ENCODE measurements at places on chromosomes 4 and X.

GRCh38 chr4:183399126-183399522 is 45.3 kb upstream of the CDKN2AIP start:
- no peak for DNase-seq

- no peak for DNase-seq
Observed at GRCh38 chrX:72308209-72308565, 2.5 kb upstream of the CITED1 start.

GRCh38 chr4:143381189-143382118 is 44.8 kb downstream of the GAB1 start:
- no peak for DNase-seq

DNA sequence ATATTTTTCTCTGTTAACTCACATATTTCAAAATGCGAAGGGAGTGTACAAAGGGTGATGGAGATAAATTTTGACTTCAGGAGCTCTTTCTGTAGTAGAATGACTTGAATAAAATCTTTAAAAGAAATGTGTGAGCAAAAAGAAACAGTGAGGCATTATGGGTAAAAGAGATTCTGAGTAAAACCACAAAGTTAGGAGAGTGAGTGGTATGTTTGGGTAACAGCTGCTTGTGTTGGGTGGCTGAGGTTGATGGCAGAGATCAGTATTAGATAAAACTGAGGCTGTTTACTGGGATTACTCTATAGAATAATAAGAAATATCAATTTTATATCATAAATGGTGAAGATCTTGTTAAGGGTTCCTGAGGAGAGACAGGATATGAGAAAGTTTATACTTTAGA is 434.2 kb upstream of the AMOT start:
- DNase-seq, result no peak

DNA sequence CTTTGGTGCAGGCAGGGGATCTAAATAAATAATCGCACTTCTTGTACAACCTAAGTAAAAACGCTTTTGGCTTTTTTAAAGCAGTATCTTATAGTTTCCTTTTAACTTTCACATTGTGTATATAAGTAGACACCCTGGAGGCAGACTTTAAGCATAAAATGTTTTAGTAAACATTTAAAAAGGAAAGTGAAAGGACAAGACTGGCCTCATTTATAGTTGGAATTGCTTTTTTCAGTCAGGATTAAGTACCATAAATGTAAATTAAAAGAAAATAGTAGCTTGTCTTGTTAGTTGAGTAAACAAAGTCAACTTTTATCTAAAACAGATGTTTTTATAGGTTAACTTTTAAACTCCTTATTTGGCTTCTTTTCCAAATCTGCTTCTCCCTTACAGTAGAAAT is 39.7 kb downstream of the PTPN13 start:
- no peak for DNase-seq

DNA sequence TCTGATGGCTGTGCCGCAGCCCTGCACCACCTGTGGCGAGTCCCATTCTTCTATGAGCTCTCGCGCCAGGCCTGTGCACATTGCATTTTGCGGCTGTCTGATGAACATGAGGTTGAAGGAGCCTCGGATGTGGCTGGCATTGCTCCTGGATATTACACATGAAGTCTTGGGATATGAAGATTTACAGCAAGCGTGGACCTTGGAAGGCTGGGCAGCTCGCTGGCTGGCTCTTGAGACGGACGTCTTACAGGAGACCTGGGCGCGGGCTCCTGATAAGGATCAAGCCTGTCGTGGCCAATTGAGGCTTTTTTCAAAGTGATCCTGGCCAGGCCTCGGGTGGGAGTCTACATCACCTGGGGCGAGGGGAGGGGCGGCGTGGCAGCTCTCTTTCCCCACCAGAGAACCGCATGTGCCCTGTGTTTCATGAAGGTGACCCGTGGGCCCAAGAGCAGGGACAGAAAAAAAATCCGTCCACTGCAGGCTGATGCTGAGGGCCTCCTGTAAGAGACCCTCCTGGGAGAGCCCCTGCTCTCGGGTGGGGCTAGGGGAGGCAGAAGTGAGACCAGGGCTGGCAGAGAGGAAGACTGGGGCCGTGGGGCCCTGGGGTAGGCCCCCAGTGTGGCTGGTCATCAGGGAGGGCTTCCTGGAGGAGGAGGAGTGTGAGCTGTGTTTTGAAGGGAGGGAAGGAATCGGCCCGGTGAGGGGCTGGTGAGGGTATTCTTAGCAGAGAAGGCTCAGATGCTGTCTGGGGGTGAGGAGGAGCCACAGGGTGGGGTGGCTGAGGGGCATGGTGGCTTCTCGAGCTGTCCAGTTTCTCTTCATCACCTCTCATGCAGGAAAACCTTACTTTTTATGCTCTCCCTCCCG is 23.6 kb downstream of the CPZ start:
- no peak for DNase-seq

- peak; percentile 69 for DNase-seq
Observed at GRCh38 chr4:169640261-169640870, 20.0 kb downstream of the CLCN3 start.

- peak; percentile 51 for DNase-seq
Observed at GRCh38 chr4:41160012-41160789, 54.1 kb downstream of the APBB2 start.

- DNase-seq, result no peak
Observed at GRCh38 chrX:153773218-153773611, 7.6 kb upstream of the SRPK3 start.

DNA sequence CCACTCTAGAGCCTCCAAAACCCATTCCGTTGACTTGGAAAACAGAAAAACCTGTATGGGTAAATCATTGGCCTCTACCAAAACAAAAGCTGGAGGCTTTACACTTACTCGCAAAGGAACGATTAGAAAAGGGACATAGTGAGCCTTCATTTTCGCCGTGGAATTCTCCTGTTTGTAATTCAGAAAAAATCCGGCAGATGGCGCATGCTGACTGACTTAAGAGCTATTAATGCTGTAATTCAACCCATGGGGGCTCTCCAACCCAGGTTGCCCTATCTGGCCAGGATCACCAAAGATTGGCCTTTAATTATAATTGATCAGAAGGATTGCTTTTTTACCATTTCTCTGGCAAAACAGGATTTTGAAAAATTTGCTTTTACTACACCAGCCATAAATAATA is 60.8 kb downstream of the ZNF732 start:
- no peak for DNase-seq

DNA sequence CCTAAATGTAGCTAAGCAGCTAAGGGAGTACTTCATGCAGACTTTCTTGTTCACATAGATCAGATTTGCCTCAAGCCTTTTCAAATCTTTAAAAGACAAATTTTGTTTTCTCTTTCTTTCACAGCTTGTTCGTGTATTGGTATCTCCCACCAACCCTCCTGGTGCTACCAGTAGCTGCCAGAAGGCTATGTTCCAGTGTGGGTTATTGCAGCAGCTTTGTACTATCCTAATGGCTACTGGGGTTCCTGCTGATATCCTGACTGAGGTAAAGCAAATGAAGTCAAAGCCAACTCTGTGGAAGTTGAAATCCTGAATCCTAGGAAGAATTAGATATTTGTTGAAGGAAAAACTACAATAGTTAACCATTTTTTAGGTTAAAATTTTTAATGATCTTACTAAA is 62.6 kb downstream of the USO1 start:
- DNase-seq, result no peak

DNA sequence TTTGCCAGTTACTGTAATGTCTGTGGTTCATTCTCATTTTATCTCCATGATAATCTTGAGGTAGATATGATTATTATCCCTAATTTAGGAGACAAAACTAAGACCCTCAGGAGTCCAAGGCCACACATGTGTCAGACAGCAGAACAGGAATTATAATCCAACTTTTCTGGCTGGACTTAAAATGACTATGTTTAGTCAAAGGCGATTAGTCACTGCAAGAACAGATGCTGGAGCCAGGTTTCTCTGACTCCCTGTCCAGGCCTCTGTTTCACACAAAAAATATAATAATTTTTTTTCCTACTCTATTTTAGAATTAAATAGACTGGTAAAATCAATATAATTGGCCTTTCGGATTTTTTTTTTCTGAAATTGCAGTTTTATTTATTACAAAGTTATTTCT is 56.7 kb upstream of the TMEM131L start:
- peak; percentile 34 for DNase-seq

DNA sequence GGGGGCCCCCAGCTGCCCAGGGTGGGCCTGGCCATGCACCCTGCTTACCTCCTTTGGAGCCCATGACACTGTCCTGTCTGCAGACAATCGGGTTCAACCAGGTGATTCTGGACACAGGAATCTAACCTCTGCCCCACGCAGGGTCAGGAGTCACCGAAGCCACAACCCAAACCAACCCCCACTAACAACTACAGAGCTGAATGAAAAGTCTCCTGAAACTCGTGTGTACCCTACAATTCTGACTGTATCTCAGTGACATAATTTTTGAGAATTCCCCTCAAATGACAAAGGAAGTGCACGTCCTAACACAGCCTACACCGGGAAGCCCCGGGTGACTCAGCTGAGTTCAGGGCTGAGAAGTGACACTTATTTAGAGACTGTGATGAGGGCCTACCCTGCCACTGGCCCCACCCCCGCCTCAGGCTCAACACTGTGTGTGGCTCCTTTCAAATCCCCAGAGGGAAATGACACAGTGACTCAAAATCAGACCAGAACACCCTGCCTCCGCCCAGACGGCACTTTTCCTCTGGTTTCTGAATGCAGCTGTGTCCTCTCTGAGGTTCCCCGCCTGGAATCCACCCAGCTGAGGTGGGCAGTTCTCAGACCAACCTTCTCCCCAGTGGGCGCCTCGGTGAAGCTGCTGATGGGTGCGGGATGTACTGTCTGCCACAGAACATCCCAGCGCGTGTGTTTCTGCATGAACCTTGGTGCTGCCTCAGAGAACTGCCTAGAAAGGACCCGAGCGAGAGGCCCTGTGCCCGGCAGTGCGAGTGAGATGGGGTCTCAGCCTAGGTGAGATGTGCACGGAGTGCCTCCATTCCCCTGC is 9.9 kb downstream of the TNIP2 start:
- no peak for DNase-seq

DNA sequence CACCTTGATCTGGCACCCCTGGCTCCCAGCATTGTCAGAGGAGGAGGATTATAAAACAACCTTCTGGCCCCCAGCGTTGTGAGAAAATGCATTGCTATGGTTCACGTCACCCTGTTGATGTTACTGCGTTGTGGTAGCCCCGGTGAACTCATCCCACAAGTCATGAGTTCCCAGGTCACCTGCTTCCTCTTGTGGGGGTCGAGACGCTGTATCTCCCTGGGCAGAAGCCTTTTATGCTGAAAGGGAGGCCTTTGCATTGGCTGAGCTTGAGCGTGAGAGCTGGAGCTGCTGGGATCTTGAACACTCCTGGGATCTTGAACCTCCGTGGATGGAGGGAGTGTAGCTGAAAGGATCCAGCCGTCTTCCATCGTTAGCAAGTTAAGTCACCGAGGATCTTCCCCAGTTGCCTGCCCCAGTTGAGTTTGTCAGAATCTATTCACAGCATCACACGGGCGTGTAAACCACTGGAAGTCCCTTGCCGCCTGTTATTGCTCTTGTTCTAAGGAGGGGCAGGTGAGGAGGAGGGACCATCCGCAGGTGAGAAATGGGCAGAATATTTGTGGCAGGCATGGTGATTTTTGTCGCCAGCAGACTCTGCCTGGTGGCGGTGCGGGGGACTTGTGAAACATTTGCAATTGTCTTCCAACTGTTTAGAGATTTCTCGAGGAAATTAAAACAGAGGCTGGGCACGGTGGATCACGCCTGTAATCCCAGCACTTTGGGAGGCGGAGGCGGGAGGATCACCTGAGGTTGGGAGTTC is 299.9 kb downstream of the ASMT start:
- no peak for DNase-seq

- no peak for DNase-seq
Observed at GRCh38 chr4:6909970-6910339, 329 bp downstream of the TBC1D14 start.

GRCh38 chrX:33892670-33893069 is 239.4 kb downstream of the FAM47A start:
- DNase-seq, result no peak

Measured in GM04503 (cell line).